ENCODE measurements at places on chromosomes 3 and 15. TPM values are rescaled to one million over a fixed set of nuclear protein-coding genes. Genes with fewer than 3 reads are reported as not detected.

GRCh38 chr15:77940381-77940947 lies 137.0 kb downstream of the TBC1D2B start:
- DNase-seq: no peak

DNA sequence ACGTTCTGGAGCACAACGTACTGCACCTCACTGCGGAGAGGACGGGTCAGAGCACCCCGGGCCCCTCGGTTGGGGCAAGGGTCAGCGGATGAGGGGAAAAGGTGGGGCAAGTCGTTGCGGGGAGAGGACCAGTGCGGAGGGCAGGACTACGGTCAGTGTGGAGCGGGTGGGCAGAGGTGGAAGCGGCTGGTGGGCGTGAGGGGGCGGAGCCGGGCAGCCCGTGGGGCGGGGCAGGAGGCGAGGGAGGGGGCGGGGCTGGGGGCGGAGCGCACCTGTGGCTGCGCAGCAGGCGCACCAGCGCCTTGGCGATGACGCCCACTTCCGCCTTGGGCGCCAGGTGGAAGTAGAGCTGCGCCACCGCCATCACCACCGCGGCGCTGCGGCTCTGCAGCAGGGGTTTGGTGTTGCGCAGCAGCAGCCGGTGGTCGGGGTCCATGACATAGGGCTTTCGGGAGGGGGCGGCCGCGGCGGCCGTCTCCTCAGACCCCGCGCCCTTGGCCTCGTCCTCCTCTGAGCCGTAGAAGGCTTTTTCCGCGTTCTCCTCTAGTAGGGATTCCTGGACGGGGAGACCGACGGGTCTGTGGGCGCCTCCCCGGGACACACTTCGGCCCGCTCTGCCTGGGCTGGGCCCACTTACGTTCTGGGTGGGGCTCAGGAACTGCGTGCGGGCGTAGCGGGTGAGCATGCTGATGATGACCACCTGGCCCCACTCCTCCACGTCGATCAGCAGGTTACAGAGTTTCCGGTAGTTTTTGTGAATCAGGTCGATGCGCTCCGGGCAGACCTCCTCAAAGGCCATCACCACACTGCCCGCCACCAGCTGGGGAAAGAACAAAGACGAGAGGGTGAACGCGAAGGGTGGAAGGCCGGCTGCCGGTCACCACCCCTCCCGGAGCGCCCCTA lies 29.2 kb downstream of the AP3B2 start:
- no peak for DNase-seq

The FHIT gene
- polyA plus RNA-seq: not detected

GRCh38 chr15:43186003-43186353 lies 775 bp downstream of the CCNDBP1 start:
- DNase-seq: no peak

The CIDEC gene
- not detected for polyA plus RNA-seq
